ENCODE measurements at places on chromosomes 12 and 14.

DNA sequence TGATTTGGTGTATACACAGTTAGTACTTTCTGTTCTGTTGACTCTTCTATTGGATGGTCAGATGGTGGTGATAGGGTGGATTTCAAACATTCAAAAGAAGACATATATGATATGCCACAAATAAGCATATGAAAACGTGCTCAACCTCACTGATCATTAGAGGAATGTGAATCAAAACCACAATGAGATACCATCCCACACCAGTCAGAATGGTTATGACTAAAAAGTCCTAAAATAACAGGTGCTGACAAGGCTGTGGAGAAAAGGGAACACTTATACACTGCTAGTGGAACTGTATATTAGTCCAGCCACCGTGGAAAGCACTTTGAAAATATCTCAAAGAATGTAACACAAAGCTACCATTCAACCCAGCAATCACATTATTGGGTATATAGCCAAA, 425.5 kb downstream of the C12orf50 start:
- DNase-seq = no peak

GRCh38 chr14:42628602-42629001, 1021.9 kb downstream of the LRFN5 start:
- DNase-seq = no peak

- no peak for DNase-seq
Measured at GRCh38 chr12:29818916-29819623, 35.3 kb upstream of the TMTC1 start.

- DNase-seq = no peak
Measured at GRCh38 chr12:108048686-108049085, 80.4 kb upstream of the WSCD2 start.

DNA sequence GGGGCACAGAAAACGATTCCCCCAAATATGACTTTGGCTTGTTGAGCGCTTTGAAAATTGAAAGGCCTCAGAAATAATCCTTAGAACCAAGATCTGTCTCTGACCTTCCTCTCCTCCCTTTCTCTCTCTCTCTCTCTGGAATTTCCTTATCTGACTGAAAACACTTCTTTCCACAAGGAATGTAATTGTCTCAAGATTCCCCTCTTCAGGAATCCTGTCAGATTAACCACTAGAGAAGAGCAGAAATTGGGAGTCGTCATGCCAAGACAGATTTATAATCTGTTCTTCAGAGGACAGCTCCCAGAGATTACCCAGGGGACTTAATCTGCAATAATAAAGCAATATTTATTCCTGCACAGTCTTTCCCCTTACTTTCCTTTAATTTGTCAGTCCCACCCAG, 317.6 kb downstream of the ACSS3 start:
- no peak for DNase-seq

DNA sequence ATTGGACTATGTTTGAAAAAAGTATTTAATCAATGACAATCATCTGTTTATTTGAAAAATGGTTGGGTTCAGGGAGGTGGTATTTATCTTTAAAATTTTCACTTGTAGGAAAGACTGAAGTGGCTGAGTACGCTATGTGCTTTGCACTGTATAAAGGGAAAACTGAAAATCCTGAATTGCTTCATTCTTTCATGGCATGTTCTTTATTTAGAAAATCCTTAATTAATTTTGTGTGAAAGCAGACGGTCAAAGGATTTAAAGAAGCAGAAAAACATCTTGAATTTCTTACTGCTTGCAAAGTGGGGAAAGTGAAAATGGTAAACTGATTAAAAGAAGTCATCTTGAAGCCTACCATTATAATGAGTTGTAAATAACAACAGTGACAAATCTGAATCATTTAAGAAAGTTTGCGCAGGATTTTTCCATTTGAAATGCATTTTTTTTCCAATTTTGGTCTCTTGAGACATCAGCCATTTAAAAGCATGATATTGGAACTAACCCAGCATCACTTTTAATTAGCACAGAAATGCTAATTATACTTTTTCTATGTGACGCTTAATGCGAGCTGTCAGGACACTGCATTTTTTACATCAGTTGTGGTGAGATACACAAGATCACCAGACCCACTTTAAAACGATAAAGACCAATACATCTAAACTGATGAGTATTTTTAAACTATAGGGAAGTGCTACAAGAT, 169.0 kb downstream of the NEDD1 start:
- DNase-seq = no peak

- no peak for DNase-seq
Measured at GRCh38 chr12:51373187-51373586, 18.0 kb downstream of the GALNT6 start.

- DNase-seq = no peak
Measured at GRCh38 chr14:55512421-55512820, 67.6 kb upstream of the KTN1 start.

DNA sequence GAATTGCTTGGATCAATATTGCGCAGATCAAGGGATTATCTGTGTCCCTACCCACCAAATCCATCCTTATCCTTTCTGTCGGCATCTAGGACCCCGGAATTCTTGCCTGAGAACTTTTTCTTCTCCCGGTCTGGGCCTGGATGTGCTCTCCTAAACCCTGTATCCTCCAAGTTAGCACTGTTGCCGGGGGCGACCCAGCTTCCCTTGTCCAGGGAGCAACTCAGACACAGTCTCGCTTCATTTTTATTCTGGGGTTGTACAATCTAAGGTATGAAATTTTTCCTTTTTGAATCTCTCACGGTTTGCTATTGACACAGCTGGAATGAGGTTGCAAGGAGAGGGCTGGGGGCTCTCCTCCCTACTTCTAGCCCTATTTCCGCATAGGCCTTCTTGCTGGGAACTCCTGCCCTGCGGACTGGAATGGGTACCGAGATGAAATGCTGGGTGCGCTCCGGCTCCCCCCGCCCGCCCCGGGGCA, 403 bp upstream of the PNP start:
- no peak for DNase-seq

GRCh38 chr14:101196795-101197590, 293.5 kb upstream of the RTL1 start:
- DNase-seq = no peak

DNA sequence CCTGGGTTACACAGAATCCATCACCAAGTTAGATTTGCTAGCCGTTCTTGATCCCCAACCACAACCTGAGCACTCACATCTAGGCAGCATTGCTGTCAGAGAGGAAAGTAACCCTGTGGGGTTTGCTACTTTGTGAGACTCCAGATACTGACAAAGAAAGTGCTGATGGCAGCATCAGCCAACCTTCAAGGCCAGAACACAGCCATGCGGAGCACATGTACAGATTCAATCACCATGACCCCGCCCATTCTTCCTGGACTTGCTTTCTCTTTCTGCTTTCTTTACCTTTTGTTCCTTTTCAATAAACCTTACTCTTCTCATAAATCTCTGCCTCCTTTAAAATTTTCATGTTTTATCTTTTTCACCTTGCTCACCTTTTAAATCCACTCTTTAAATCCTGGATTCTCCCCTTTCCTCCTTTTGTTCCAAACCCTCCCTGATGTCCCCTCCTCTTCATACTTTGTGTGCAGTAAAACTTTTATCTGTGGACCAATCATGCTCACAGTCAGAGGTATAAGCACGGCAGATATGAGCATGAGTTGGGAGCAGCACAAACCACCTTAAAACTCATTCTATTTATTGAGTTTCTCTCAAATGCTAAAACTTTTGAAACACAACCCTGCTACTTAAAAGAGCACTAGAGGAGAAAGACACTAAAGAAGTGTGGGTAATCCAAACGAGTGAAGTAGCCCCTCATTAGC, 21.9 kb upstream of the CERS5 start:
- DNase-seq = no peak

DNA sequence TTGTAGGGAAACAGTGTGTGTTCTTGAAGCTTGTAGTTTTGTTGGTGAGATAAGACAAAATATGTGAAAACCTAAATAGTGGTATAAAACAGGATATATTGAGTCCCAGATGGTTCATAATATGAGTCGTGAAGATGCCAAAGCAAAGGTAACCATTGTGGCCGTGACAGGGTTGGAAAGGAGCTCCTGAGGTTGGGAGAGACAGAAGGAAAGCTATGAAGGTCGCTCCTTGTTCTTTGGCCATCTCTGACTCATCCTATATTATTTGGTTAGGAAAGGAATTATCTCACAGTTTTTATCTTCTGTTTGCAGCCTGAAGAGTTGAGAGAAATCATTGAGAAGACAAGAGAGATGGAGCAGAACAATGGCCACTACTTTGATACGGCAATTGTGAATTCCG, 27.1 kb downstream of the ATP6V1D start:
- no peak for DNase-seq

GRCh38 chr12:98738002-98738401, 92.9 kb downstream of the APAF1 start:
- no peak for DNase-seq

- DNase-seq = peak; percentile 58
Measured at GRCh38 chr12:50070314-50071060, 13.1 kb downstream of the ASIC1 start.

GRCh38 chr12:69575346-69575745, 9.9 kb upstream of the CCT2 start:
- DNase-seq = no peak

- DNase-seq = no peak
Measured at GRCh38 chr12:132295101-132295526, 34.3 kb downstream of the GALNT9 start.

All from activated T-cell treated with anti-CD3 and anti-CD28 coated beads for 4 hours (primary cell).